ENCODE measurements at places on chromosomes 5 and 9.

- DNase-seq = no peak
Observed at GRCh38 chr9:113978725-113979342, 99.3 kb downstream of the AMBP start.

- DNase-seq = peak; percentile 19
Observed at GRCh38 chr9:33165263-33166151, 1.6 kb downstream of the B4GALT1 start.

- no peak for DNase-seq
Observed at GRCh38 chr9:79430619-79431018, 141.1 kb upstream of the TLE4 start.

GRCh38 chr9:15813076-15813475, 260.2 kb downstream of the CCDC171 start:
- DNase-seq = no peak

DNA sequence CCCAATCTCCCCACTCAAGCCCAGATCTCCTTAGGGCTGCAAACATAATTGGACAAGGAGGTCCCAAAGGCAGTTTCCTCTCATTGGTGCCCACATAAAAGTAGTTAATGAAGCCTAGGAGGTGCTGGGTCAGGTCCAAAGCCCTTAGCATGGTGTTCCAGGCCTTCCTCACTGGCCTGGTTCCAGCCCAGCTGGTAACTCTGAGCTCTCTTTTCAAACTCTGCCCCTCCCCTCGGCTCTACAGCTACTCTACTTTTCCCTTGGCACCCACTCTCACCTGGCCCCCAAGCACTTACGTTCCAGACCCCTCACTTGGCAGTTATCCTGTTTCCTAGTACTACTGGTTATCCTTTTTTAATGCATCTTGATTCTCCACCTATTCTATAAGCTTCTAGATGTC, 9.9 kb downstream of the SEPTIN8 start:
- DNase-seq = no peak

DNA sequence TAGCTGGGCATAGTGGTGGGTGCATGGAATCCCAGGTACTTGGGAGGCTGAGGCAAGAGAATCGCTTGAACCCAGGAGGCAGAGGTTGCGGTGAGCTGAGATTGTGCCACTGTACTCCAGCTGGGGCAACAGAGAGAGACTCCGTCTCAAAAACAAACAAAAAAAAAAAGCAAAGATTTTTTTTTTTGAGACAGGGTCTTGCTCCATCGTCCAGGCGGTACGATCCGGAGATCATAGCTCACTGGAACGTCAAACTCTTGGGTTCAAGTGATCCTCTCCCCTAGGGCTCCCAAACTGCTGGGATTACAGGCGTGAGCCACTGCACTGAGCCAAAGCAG, 37.6 kb downstream of the ABCA1 start:
- no peak for DNase-seq

- no peak for DNase-seq
Observed at GRCh38 chr9:35448496-35448895, 41.4 kb upstream of the RUSC2 start.

DNA sequence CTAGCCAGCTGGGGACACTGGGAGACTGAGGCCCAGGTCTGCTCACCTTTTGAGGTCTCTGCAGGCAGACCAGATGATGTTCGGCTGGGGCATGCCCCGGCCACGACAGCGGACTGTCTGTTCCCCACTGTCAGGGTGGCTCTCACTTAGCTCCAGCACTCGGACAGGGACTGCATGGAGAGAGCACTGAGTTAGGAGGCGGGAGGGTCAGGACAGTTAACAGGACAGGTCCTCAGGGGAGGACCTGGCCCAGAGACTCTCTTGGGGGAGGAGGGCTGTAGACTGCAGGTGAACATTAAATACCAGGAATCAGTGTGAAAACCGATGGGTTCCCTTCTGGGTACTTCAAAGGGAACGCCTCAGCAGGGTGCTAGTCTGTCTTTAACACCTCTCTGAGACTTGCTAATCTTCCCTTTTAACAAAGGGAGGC, 25.1 kb downstream of the PDGFRB start:
- DNase-seq = no peak

- no peak for DNase-seq
Observed at GRCh38 chr9:2072752-2073405, 57.7 kb downstream of the SMARCA2 start.

DNA sequence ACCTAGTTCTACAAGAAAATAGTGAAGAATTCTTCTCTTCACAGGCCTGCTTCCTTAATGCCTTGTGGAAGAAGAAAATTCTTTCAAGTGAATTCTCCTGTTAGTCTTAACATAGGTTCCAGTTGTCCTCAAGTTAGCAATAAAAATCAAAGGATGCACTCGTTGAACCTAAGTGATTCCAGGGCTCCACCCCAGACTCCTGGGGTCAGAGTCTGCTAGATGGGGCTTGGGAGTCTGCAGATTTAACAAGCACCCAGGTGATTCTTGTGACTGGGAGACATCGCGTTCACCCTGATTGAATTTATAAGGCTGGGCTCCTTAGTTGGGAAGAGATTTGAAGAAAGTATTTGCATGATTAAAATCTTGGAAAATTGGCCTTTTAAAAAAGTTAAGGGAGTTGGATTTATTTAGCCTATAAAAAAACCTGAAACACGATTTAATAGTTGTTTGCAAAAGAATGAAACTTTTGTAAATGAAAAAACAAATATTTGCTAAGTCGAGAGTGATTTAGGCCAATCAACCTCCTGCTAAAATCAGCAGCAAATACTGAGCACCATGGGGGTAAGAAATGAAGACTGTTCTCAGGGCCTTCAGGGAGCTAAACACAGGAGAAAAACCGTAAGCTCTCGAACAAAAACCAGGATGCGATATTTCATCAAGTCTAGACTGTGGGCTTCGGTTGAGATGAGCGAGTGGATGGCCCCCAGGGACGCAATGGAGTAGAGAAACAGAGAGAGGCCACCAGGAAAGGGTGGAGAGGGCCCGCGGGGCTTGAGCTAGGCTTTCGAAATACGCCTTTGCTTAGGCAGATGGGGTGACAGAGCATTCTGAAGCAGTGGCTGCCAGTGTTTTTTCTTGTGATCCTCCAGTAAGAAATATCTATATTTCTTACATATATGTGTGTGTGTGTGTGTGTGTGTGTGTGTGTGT, 86.9 kb upstream of the TTC23L start:
- no peak for DNase-seq

DNA sequence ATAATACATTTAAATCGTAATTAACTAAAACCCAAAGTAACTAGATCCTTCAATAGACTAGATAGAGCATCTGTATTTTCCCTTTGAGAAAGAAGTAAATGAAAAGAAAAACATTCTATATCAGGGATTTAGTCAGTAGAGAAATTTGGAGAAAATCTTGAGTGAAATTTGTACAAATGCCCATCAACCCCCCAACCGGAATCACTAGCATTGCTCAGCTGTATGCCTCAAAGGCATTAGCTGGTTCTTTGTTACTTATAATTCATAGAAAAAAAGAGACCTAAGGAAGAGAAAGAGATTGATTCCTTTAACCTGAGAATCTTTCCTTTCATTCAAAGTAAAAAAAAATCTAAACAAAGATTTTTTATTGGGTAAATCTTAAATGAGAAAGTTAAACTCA, 659 bp downstream of the OMD start:
- no peak for DNase-seq

DNA sequence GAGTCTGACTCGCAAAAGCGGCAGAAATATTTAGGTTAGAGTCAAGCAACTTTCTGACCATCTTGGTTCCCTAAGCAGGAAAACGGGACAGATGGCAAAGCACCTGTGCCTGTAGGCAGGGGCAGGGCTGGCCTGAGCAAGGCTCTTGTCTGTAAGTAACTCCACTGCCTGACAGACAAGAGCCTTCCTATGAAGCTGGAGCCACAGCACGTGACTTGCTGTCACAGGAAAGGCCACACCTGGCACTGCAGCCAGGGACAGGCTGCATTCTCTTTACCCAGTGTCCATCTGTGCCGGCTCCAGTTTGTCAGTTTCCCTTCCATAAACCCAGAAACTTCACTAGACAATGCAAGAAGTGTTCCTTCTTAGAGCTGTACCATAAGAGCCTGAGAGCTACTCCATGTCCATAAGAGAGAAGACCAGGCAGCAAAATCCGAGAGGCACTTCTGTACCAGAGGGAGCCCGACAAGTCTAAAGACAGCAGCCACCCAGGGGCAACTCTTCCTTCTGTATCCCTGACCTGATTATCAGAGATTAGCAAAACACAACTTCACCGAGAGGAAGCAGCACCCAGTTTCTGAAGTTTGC, 78.1 kb downstream of the GPR21 start:
- no peak for DNase-seq

- no peak for DNase-seq
Observed at GRCh38 chr9:1276474-1276873, 226.3 kb downstream of the DMRT2 start.

DNA sequence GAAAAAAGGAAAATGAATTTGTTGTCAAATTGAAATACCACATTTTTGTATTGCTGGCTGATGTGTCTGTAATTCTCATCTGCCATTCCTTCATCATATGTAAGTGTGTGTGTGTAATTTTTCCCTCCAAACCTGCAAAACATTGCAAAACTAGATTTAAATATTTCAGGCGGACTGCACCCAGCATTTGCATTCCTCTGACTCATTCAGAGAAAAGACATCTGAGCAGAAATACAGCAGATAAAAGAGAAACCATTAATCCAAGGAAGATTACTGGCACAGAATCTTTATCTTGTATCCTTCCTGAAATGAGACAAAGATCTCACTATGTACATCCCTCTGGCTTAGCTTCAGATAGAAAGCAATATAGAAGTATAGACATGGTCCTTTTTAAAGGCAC, 275.3 kb downstream of the TMEM38B start:
- DNase-seq = peak; percentile 6

DNA sequence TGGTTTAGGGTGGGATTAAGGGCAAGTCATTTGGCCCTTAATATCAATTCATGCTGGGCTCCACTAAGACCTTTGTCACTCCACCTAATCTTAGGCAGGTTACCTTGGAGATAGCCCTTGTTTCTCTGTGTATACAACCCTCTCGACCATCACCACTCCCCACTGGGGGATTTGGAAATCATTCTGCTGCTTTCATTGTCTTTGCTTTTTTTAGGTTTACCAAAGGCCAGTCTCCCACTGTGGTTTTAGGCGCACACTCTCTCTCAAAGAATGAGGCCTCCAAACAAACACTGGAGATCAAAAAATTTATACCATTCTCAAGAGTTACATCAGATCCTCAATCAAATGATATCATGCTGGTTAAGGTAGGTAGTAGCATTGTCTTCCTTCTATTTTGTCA, 6.2 kb downstream of the GZMK start:
- no peak for DNase-seq
